ENCODE measurements at places on chromosomes 7 and 10. TPM values are rescaled to one million over a fixed set of nuclear protein-coding genes. Genes with fewer than 3 reads are reported as not detected.

The MEOX2 gene
- polyA plus RNA-seq: not detected

The UPK3B gene
- not detected for polyA plus RNA-seq

The ADAMTS14 gene
- polyA plus RNA-seq: not detected

The GALNT17 gene
- not detected for polyA plus RNA-seq

The SPDYE1 gene
- polyA plus RNA-seq: 0.49 TPM

The LDB3 gene
- not detected for polyA plus RNA-seq

GRCh38 chr10:98088186-98088971 is 46.1 kb upstream of the R3HCC1L start:
- no peaks in the 10 kb centered on the region for H3K27me3 ChIP-seq
- no peak overlapping the region for H3K4me3 ChIP-seq
- no peaks in the 10 kb centered on the region for H3K4me1 ChIP-seq
- H3K27ac ChIP-seq: no peak overlapping the region
- H3K36me3 ChIP-seq: no peaks in the 10 kb centered on the region

DNA sequence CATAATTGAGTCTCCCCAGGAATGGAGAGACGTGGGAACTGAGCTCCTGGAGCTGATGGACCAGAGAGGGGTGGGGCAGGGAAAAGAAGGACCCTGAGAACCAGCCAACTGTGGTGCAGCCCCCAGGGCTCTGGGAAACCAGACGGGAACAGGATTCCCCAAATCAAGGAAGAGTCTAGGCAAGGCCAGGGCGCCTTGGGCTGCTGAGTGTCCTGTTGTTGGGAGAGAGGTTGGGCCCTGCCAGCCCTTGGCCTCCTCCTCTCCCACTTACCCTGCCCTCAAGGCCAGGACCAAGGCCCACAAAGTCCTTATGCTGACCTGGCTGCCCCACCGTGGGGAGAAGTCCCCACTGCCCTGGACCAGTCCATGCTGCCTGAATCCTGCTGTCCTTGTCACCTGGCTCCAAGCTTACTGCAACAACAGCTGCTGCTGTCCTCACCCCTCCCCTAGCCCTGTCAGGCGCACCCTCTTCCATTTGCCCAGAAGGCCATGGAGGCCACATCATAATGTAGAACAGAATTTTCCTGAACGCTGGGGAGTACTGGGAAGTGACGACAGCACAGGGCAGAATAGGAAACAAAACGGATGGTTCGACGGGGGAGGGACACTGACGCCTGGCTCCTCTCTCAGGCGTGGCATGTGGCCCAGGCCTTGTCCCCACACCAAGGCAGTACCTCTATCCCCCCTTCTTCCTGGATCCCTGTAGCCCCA is 132.9 kb upstream of the ZMIZ1 start:
- H3K27me3 ChIP-seq: no peaks in the 10 kb centered on the region
- DNase-seq: no peak
- no peaks in the 10 kb centered on the region for H3K4me1 ChIP-seq
- H3K27ac ChIP-seq: no peak overlapping the region
- no peaks in the 10 kb centered on the region for H3K36me3 ChIP-seq

DNA sequence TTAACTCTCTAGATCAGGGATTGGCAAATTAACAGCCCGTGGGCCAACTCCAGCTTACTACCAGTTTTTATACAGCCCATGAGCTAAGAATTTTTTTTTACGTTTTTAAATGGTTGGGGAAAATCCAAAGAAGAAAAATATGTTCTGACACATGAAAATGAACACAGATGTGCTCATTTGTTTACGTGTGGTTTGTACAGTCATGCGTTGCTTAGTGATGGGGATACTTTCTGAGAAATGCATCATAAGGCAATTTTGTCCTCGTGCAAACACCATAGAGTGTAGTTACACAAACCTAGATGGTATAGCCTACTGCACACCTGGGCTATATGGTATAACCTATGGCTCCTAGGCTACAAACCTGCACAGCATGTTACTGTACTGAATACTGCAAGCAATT is 8.3 kb upstream of the SMKR1 start:
- H3K4me3 ChIP-seq: no peak overlapping the region
- no peak overlapping the region for H3K27ac ChIP-seq
- no peaks in the 10 kb centered on the region for H3K36me3 ChIP-seq
- H3K4me1 ChIP-seq: peaks cover 3% of the 10 kb centered on the region
- peak; percentile 31 for DNase-seq

- H3K4me1 ChIP-seq: no peaks in the 10 kb centered on the region
- no peaks in the 10 kb centered on the region for H3K36me3 ChIP-seq
- H3K27me3 ChIP-seq: no peaks in the 10 kb centered on the region
- DNase-seq: no peak
- H3K27ac ChIP-seq: no peak overlapping the region
Measured at GRCh38 chr10:78934532-78934898, 134.3 kb upstream of the ZMIZ1 start.

GRCh38 chr10:31549896-31550295 is 230.9 kb downstream of the ZEB1 start:
- no peaks in the 10 kb centered on the region for H3K4me1 ChIP-seq
- no peak overlapping the region for H3K4me3 ChIP-seq
- H3K27me3 ChIP-seq: no peaks in the 10 kb centered on the region
- H3K36me3 ChIP-seq: no peaks in the 10 kb centered on the region
- DNase-seq: no peak

- no peak for DNase-seq
- H3K4me1 ChIP-seq: peaks cover 14% of the 10 kb centered on the region
- H3K36me3 ChIP-seq: no peaks in the 10 kb centered on the region
- no peak overlapping the region for H3K27ac ChIP-seq
Measured at GRCh38 chr10:123997486-123998196, 95.8 kb downstream of the CHST15 start.

DNA sequence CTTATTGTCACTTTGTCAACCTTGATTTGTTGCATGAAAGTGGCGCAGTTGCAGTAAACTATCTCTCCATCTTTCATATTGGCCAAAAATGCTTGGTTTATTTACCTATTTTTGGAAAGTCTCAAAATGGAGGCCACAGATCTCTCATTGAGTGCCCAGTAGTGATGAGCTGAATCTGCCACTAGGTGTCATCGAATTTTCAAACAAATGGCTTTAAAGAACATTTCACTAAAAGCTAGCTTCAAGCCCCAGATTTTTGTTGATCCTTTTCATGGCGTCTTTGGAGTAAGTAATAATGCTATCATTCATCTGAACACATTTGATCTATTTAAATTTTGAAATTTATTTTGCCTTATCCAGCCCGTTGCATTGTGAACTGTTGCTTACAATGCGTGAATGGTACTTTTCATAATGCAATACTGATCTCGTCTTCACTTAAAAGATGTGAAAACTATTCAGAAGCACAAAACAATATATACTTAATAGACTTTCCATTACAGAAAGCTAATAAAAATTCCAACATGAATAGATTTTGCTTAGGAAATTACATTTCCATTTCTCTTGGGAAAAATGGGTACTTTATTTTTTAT is 236.2 kb downstream of the DNAJB9 start:
- H3K27me3 ChIP-seq: no peaks in the 10 kb centered on the region
- no peak for DNase-seq
- H3K4me3 ChIP-seq: no peak overlapping the region
- H3K36me3 ChIP-seq: no peaks in the 10 kb centered on the region

DNA sequence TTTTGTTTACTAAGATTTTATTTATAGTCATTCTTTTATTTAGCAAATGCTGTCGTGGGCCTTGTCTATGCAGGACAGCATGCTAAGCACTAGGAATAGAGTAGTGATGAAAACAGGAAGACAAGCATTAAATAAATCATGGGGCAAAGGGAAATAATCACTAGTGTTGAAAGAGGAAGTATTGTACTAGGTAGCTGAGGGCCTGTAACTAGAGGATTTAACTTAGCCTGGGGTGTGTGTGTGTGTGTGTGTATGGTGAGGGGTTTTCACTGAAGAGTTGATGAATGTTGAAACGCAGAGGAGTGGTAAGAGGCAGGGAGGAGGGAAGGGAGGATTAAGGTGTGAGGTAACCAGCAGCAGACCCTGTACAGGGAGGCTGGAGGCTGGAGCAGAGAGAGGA is 446.4 kb downstream of the SDK1 start:
- H3K36me3 ChIP-seq: no peaks in the 10 kb centered on the region
- no peaks in the 10 kb centered on the region for H3K27me3 ChIP-seq
- no peak overlapping the region for H3K27ac ChIP-seq

- H3K36me3 ChIP-seq: no peaks in the 10 kb centered on the region
- no peak overlapping the region for H3K4me3 ChIP-seq
- no peak overlapping the region for H3K27ac ChIP-seq
- H3K27me3 ChIP-seq: peaks cover 11% of the 10 kb centered on the region
Measured at GRCh38 chr10:125160856-125161706, 718 bp upstream of the CTBP2 start.

GRCh38 chr10:20847512-20847911 is 49.6 kb downstream of the NEBL start:
- no peak overlapping the region for H3K4me3 ChIP-seq
- no peaks in the 10 kb centered on the region for H3K27me3 ChIP-seq
- no peaks in the 10 kb centered on the region for H3K36me3 ChIP-seq
- DNase-seq: no peak
- no peaks in the 10 kb centered on the region for H3K4me1 ChIP-seq

- no peak overlapping the region for H3K27ac ChIP-seq
- no peaks in the 10 kb centered on the region for H3K27me3 ChIP-seq
- H3K36me3 ChIP-seq: no peaks in the 10 kb centered on the region
- no peak overlapping the region for H3K4me3 ChIP-seq
- H3K4me1 ChIP-seq: no peaks in the 10 kb centered on the region
- no peak for DNase-seq
Measured at GRCh38 chr7:154627646-154628290, 375.2 kb downstream of the PAXIP1 start.

GRCh38 chr10:98384531-98385133 is 30.4 kb downstream of the PYROXD2 start:
- no peak for DNase-seq
- H3K4me3 ChIP-seq: no peak overlapping the region
- no peak overlapping the region for H3K27ac ChIP-seq
- H3K36me3 ChIP-seq: no peaks in the 10 kb centered on the region

DNA sequence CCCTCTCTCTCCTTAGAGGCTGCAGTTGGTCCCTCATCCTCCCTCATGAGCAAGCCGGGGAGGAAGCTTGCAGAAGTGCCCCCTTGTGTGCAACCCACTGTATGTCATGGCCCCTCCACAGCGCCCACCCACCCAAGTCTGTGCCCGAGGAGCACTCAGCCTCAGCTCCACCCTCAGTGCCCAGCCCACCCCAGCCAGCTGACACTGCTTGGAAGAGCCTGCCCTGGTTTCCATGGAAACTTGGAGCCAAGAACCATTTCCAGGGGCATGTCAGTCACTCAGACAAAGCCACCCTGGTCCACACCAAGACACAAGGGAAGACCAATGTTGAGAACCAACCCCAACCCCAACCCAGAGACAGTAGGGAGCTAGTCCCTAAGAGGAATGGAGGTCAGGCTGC is 79.5 kb downstream of the PAX2 start:
- no peaks in the 10 kb centered on the region for H3K36me3 ChIP-seq
- H3K27ac ChIP-seq: no peak overlapping the region
- peaks cover 34% of the 10 kb centered on the region for H3K27me3 ChIP-seq

GRCh38 chr10:48279081-48279751 is 4.7 kb upstream of the FRMPD2 start:
- H3K27me3 ChIP-seq: no peaks in the 10 kb centered on the region
- no peak for DNase-seq
- no peak overlapping the region for H3K27ac ChIP-seq
- no peaks in the 10 kb centered on the region for H3K36me3 ChIP-seq
- no peaks in the 10 kb centered on the region for H3K4me1 ChIP-seq
- H3K4me3 ChIP-seq: no peak overlapping the region

Data from CD4-positive, alpha-beta memory T cell (primary cell).